CD4-positive, alpha-beta memory T cell (primary cell): ENCODE measurements at places on chromosomes 12 and 14. TPM values are rescaled to one million over a fixed set of nuclear protein-coding genes. Genes with fewer than 3 reads are reported as not detected.

- no peak overlapping the region for H3K4me3 ChIP-seq
- peaks cover 24% of the 10 kb centered on the region for H3K4me1 ChIP-seq
- H3K27me3 ChIP-seq: peaks cover under 1% of the 10 kb centered on the region
- no peaks in the 10 kb centered on the region for H3K36me3 ChIP-seq
Observed at GRCh38 chr12:7637615-7638014, 28.1 kb downstream of the APOBEC1 start.

- DNase-seq: no peak
- H3K4me1 ChIP-seq: no peaks in the 10 kb centered on the region
- H3K27ac ChIP-seq: no peak overlapping the region
Observed at GRCh38 chr12:6253278-6253677, 53.1 kb downstream of the CD9 start.

DNA sequence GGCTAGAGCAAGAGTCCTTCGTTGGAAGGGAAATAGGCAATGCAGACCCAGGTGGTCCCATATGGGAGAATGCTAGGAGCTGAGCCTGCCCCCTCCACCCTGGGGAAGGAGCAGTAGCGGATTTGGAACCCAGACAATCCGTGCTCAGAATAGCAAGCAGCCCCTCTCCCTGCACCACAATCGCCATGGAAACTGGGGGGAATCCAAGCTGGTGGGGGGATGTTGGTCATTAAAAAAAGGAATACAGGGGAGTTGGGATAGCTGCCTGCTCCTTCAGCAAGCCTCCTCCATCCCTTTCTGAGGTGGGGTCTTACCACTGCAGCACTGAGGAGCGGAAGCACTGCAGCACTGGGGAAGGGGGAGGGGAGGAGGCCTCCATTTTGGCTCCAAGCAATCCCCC, 2.9 kb downstream of the RND1 start:
- H3K36me3 ChIP-seq: no peaks in the 10 kb centered on the region
- H3K4me3 ChIP-seq: no peak overlapping the region
- no peak overlapping the region for H3K27ac ChIP-seq
- H3K27me3 ChIP-seq: peaks cover 11% of the 10 kb centered on the region
- peaks cover 21% of the 10 kb centered on the region for H3K4me1 ChIP-seq

- H3K4me1 ChIP-seq: no peaks in the 10 kb centered on the region
- DNase-seq: no peak
- no peak overlapping the region for H3K4me3 ChIP-seq
- no peak overlapping the region for H3K27ac ChIP-seq
Observed at GRCh38 chr12:92722897-92723296, 20.1 kb downstream of the PLEKHG7 start.

DNA sequence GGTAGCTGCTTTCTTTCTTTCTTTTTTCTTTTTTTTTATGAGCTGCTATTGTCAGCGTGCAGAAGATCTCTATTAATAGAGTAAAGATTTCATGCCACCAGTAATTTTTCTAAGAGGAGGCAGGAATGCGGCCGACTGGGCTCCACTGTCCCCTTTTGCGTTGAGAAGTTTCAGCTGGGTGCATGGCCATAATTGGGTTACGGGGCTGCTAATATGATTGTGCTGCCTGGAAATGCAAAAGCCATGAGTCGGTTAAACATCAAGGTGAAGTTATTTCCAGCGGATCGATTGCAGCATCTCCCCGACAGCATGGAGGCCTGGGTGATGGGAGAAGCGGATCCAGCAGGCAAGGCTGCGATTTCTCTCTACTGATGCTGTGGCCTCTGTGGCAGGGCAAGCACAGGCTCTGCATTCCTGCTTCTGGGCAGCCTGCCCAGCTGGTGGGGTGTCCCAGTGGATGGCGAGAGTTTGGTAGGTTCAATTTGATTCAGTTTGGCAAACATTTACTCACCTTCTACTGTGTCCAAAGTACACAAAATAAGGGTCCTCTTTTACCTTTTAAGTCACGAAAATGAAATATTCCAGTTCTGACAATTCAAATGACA, 54.4 kb upstream of the PRMT8 start:
- H3K27me3 ChIP-seq: no peaks in the 10 kb centered on the region
- DNase-seq: no peak
- H3K27ac ChIP-seq: no peak overlapping the region
- peaks cover 8% of the 10 kb centered on the region for H3K4me1 ChIP-seq

DNA sequence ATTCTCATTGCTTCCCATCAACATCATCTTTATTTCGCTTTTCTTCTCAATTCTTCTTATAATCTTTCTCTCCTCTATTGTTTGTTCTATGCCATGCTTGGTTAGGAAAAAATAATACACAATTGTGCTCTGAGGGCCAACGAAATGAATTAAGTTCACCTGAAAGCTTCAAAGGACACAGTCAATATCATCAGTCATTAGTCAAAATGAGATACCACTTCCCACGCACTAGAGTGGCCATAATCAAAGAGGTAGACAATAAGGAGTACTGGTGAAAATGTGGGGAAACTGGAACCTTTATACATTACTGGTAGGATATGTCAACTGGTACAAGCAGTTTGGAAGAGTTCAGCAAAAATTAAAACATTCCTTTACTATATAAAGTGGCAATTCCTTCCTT, 91.5 kb downstream of the TMTC1 start:
- H3K27ac ChIP-seq: no peak overlapping the region
- DNase-seq: no peak
- no peaks in the 10 kb centered on the region for H3K36me3 ChIP-seq
- no peak overlapping the region for H3K4me3 ChIP-seq
- no peaks in the 10 kb centered on the region for H3K27me3 ChIP-seq
- H3K4me1 ChIP-seq: no peaks in the 10 kb centered on the region

DNA sequence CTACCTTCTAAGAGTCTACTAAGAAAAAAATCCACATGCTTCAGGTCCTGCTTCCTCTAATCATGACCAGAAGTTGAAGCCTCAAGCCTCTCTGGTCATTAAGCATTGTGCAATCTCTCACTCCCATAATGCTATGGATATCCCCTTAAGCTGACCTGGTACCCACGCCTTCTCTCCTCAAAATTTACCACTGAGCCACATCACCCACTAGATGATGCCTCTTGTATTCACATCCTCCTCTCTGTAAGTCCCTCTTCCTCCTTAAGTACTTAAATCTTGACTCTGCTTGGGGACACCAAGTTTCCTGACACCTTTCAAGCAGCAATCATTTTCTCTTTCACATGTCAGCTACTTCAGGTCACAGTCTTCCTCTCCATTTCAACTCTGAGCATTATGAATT, 9.8 kb downstream of the GALNT4 start:
- H3K4me3 ChIP-seq: no peak overlapping the region
- H3K27me3 ChIP-seq: no peaks in the 10 kb centered on the region
- no peak for DNase-seq
- no peaks in the 10 kb centered on the region for H3K36me3 ChIP-seq
- H3K4me1 ChIP-seq: peaks cover 9% of the 10 kb centered on the region
- H3K27ac ChIP-seq: no peak overlapping the region

GRCh38 chr12:92062539-92063493, 82.8 kb downstream of the BTG1 start:
- no peaks in the 10 kb centered on the region for H3K27me3 ChIP-seq
- no peak for DNase-seq
- no peak overlapping the region for H3K4me3 ChIP-seq
- H3K27ac ChIP-seq: no peak overlapping the region
- no peaks in the 10 kb centered on the region for H3K36me3 ChIP-seq

DNA sequence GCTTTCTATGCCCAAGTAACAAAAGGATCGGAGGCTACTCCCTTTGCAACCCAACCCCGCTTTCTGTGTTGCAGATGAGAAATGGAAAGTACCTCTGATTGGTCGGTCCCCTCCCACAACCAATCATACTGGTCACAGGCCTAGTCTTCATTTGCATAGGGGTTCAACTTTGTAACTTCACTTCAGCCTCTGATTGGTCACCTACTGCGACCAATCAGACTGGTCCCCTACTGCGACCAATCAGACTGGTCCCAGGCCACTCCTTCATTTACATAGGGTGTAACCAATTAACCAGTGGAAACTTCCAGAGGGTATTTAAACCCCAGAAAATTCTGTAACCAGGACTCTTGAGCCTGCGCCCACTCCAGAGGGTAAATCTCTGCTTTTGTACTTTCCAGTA, 906.4 kb upstream of the TMEM132C start:
- H3K27ac ChIP-seq: no peak overlapping the region
- DNase-seq: no peak
- no peak overlapping the region for H3K4me3 ChIP-seq
- H3K4me1 ChIP-seq: no peaks in the 10 kb centered on the region
- no peaks in the 10 kb centered on the region for H3K27me3 ChIP-seq

Gene ADAM21
- not detected for total RNA-seq

Gene SPPL3
- total RNA-seq: 45.0 TPM

Gene RERG
- total RNA-seq: not detected

Gene ACSM4
- not detected for total RNA-seq
